ENCODE measurements at places on chromosomes 5 and 9.

GRCh38 chr5:102959055-102959454, 160.9 kb downstream of the GIN1 start:
- no peak for DNase-seq

DNA sequence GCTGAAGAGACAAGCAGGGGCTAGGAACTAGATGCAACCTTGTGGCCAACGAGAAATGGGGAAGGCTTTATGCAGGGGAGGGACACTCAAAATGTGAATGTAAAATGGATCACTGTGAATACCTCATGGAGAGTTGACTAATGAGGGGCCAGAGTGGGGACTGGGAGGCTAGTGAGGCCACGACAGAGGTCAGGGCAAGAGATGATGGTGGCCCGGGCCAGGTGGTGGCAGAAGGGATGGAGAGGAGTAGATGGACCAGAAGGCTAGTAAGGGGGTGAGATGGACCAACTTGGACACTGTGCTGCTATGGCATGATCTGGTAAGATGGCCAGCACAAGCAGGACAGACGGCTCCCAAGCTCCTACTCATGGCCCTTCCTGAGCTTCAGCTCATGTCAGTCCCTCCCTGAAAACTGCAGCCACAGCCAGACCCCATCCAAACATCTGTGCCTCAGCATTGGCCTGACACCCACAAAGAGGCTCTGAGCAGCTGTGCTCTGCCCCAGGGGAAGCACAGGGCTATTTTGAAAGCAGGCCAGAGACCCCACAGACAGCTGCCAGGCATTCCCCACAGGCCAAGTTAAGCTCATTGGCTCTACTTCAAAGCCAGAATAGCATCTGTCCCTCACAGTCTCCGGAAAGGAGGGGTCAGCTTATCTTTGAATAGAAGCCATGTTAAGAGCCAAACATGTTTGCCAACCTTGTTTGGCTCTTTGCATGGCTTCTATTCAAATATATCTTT, 22.1 kb downstream of the P4HA2 start:
- no peak for DNase-seq

GRCh38 chr5:93267736-93268135, 313.3 kb downstream of the NR2F1-AS1 start:
- DNase-seq = no peak

GRCh38 chr5:150658699-150659265, 2.3 kb upstream of the MYOZ3 start:
- no peak for DNase-seq

DNA sequence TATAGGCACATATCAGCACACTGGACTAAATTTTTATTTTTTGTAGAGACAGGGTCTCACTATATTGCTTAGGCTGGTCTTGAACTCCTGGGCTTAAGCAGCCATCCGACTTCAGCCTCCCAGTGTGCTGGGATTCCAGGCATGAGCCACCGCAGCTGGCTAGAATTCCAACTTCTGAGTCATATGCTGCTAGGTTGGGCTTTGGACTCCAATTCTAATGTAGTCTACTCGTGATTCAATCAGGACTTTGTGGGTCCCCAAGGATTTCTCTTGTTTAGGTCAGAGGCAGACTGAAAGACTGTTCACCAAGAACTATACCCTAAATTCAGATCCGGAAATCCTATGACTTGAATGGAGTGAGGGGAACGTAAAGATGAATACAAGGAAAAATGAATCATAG, 68.2 kb upstream of the CHD1 start:
- DNase-seq = no peak

- no peak for DNase-seq
Observed at GRCh38 chr5:74406844-74407243, 233.7 kb downstream of the ENC1 start.

GRCh38 chr5:20088361-20088760, 100.4 kb upstream of the CDH18 start:
- no peak for DNase-seq

DNA sequence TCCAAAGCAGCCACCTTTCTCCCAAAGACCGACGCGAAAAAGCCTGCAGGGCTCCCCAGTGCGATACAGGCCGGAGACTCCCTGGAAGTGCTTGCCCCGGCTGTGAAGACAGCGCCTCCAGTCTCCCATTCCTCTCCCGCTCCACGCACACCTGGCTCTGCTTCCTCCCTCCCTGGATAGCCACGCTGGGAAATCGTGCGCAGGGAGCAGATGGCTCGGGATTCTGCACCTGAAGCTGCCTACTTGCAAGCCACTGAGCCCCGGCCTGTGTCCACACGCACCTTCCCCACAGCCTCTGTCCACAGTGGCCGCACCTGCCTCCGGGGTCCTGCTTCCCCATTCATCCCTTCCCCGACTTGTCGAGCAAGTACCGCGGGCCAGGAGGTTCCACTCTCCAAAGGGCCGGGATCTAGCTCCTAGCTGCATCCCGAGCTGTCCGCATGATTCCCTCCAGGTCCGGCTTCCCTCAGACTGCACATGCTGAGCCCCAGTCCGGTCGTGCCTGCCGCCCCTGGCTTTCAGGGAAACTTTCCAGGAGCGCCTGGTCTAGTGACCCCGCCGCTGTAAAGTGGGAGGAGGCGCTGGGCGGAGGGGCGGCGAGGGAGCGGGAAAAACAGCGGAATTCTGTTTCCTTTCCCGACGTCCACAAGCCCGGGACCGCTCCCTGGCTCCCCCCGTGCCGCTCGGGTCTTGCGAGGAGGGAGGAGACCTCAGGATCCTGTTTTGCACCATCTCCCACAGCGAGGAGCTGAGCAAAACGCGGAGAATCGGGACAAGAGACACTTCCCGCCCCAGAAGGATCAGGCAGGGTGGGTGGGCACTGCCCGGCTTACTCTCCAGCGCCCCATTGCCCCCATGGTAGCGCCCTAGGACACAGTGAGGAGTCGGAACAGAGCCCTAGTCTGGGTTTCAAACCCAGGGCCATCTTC, 2.0 kb downstream of the SEMA6A start:
- no peak for DNase-seq

DNA sequence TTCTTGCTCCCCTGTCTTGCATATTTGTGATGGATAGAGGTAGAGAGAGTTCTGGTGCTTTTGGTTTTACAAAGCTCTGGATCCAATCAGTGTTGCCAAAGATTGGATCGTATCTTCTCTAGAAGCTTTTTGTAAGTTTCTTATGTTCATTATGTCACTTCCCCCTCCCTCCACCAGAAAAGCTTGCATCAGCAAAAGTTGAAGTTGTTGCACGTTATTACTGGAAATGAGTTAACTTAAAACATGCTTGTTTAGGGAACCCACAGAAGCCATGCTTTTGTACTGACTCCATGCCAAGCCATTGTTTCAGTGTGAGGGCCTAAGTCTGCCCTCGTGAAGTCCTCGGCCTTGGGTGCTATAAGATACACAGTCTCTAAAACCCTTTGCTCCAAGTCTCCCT, 186.5 kb downstream of the ERCC6L2 start:
- no peak for DNase-seq

- no peak for DNase-seq
Observed at GRCh38 chr9:108755979-108756378, 99.8 kb downstream of the ACTL7B start.

- DNase-seq = no peak
Observed at GRCh38 chr9:136645903-136646754, 16.6 kb upstream of the EGFL7 start.

GRCh38 chr5:21238786-21239185, 1250.8 kb upstream of the CDH18 start:
- DNase-seq = no peak

- no peak for DNase-seq
Observed at GRCh38 chr9:133186736-133187135, 22.3 kb downstream of the OBP2B start.

DNA sequence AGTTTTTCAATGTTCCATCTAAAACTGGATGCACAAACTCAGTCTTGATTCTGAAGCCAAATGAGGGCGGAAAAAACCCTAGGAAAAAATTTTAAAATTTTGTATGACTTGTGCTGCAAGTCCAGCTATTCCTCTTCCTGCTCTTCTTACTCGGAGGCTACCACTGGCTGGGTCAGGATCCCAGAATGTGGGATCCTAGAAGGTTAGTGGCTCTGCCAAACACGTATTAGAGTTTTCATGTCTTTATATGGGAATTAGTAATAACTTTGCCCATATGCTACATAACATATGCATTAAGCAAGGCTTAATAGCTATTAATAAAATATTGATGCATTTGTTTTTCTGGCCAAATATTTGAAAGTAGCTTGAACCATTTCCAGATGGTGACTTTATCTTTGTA, 458.3 kb downstream of the AGTPBP1 start:
- DNase-seq = no peak

- no peak for DNase-seq
Observed at GRCh38 chr5:72619251-72619650, 112.0 kb upstream of the ZNF366 start.

- DNase-seq = no peak
Observed at GRCh38 chr5:59036274-59036961, 453.5 kb downstream of the RAB3C start.

DNA sequence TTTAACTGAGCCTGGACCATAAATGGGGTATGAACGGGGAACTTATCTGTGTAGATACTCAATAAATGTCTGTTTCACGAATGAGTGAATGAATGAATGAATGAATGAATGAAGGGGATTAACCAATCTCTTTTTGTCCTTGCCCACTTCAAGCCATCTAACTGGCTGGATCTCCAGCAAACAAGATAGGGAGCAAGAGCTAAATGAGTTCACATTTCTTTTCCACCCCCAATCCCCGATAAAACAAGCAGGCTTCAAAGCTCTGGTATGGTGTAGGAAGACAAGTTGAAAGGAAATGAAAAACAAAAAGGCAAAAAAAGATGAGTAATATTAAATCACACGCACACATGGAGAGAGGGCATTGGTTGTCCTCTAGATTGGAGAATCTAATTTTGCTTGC, 84.0 kb downstream of the CMYA5 start:
- DNase-seq = no peak

- DNase-seq = no peak
Observed at GRCh38 chr5:64789457-64789856, 20.7 kb downstream of the CWC27 start.

DNA sequence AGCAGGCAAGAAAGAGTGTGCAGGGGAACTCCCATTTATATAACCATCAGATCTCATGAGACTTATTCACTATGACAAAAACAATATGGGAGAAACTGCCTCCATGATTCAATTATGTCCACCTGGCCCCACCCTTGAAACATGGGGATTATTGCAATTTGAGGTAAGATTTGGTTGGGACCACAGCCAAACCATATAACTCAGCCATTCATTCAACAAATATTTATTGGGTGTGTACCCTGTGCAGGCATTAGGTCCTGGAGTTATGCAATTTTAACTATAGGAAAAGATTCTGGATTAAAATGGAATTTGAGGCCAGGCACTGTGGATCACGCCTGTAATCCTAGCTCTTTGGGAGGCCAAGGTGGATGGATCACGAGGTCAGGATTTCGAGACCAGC, 124.2 kb upstream of the GAS1 start:
- no peak for DNase-seq

DNA sequence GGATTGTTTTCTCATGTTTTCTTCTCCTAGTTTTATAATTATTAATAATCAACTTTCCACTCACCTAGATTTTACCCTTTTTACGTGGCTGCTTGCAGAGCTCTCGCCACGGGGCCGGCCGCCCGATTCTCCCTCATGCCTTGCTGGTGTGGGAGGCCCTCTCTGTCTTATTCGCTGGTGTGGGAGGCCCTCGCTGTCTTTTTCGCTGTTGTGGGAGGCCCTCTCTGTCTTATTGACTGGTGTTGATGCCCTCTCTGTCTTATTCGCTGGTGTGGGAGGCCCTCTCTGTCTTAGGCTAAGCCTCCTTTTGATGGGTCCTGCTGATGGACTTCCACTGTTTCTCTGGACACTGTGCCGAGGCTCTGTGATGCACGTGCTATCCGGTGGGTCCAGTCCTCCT, 161.3 kb upstream of the IRX2 start:
- DNase-seq = no peak

- DNase-seq = no peak
Observed at GRCh38 chr5:157259699-157260098, 6.2 kb upstream of the CYFIP2 start.

DNA sequence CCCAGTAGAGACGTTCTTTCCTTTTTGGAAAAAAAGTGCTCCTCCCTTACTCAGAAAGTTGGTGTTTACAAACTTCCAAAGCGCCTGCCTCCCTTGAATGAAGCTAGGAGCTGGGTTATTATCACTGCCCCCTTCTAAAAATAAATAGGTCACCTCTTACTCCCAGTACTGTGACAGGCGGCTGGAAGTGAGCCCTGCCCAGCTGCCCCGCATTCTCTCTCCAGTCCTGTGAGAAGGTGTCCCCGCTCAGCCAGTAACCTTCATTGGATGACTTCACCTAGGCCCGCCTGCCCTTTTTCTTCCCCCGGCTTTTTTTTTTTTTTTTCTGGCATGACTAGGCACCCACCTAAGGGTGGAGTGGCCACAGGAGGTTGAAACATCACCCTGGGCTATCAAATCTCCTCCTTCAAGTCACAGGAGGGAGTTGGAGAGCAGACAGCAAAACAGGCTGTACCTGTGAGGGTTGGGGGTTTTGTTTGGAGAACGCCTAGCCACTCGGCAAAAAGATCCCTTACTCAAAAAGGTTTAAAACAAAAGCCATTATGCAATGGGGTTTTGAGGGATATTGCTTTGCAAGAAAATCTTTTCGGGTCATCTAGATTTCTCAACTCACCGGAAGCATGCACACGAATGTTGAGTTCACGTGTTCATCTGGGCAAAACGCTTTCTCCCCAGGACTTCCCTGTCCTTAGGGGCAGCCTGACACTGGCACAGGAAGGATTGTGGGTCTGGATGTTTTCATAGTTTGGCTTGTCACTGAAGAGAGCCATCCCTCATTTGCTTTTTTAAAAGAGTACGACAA, 43.3 kb upstream of the ZNF622 start:
- DNase-seq = no peak

GRCh38 chr9:87381746-87382145, 115.9 kb upstream of the DAPK1 start:
- no peak for DNase-seq

- DNase-seq = no peak
Observed at GRCh38 chr5:51242456-51242855, 140.8 kb upstream of the ISL1 start.

DNA sequence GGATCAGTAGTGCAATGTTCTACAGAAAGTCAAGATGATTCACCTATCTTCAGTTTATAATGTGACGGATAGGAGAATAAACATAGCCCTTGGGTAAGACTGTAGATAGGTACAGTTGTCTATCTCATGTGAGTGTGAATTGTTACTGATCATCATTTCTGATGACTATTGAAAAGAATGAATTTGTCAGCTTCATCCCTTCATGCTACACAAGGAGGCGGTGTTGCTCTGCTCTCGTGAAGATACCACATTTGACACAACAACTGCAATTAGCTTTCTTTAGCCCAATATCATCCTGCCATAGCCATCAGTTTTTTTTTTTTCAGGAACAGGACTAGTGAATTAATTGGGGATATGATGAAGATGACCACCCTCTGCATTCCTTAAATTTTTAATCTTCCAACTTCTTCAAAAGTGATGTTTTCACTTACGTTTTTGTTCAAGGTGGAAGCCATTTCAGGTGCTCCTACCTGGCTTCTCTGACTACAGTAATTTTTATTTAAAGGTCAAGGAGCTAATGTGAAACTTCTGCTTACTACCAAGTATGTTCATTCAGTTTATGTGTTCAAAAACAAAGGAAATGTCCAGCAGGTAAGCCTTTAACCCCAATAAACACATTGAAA, 152.9 kb upstream of the MOCS2 start:
- DNase-seq = no peak

GRCh38 chr5:103177543-103177942, 57.4 kb downstream of the PPIP5K2 start:
- DNase-seq = no peak

GRCh38 chr5:81080809-81081460, 120.8 kb downstream of the RASGRF2 start:
- DNase-seq = no peak

- DNase-seq = no peak
Observed at GRCh38 chr5:89983216-89983615, 426.3 kb downstream of the CETN3 start.
